ENCODE measurements at places on chromosomes 12 and 14.
A peak's percentile ranks its signal among the peaks of the same experiment; 100 is the strongest.

DNA sequence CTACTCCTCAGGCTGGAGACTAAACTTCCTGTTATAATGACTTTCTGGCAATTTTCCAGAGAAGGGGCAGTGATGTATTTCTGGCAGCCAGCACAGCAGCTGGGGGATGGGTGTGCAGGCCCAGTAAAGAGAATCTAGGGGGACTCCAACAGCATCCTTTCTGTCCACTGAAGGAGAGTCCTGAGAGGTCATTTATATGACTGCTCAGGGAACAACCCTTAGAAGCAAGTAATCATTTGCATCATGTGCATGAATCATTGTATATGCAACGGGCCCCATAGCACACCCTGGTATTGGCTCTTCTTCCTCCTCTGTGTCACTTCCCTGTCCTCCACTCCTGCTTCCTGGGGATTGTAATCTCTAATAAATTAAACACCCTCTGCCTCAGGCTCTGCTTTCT, 493.8 kb downstream of the RPS29 start:
- DNase-seq, result no peak

- no peak for DNase-seq
Observed at GRCh38 chr12:34345801-34346200, 323.5 kb downstream of the ALG10 start.

DNA sequence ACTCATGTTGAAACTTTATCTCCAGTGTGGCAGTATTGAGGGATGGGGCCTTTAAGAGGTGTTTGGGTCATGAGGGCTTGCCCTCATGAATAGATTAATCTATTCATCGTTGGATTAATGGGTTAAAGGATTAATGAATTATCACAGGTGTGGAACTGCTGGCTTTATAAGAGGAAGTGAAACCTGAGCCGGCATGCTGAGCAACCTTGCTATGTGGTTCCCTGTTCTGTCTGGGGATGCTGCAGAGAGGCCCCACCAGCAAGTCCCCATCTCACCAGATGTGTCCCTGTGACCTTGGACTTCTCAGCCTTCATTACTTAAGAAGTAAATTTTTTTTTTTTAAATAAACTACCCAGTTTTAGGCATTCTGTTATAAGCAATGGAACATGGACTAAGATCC, 109.6 kb downstream of the DYRK2 start:
- DNase-seq, result no peak

- no peak for DNase-seq
Observed at GRCh38 chr12:119980242-119980641, 8.8 kb upstream of the BICDL1 start.

DNA sequence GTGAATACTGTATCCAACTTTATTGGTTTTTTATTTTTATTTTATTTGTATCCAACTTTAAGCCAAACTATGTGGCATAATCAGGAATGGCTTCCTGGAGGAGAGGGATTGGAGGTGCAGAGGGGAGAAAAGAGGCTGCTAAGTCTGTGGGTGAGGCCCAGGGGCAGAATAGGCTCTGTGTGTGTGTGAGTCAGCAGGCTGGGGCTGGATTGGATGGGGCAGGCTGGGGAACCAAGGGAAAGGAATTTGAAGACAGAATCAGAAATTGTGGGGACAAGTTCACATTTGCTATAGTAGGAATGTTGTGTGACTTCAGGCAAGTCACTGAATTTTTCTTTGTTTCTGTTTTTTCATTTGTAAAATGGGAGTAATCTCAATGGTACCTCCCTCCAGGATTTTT, 12.8 kb upstream of the RILPL1 start:
- no peak for DNase-seq

GRCh38 chr14:104843006-104843405, 22.1 kb upstream of the CEP170B start:
- no peak for DNase-seq

DNA sequence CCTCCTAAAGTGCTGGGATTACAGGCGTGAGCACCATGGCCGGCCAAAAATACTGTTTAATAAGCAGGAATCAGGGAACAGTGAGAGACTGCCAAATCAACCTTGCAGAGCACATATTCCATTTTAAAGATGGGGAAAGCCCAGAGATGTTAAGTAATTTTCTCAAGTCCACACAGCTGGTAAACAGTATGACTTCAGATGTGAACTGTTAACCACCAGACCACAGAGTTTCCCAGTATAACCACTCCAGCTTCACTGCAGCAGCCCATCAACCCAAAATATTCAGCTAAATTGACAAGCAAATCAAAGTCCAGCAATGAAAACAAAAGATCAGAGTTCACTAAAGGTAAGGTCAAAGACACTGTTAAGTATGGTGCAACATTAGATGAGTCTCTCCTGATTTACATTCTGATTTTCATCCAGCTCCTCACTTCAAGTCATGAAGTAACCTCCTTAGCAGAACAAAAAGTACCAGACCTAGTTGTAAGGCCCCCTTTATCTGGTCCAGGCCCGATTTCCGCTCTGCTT, 82.1 kb downstream of the TRAFD1 start:
- DNase-seq, result no peak

GRCh38 chr12:18261273-18261672, at the start of gene PIK3C2G:
PIK3C2G (plus strand) TSS chr12:18261518; CDS start chr12:18282082, 20,564 bp downstream.
- no peak for DNase-seq

DNA sequence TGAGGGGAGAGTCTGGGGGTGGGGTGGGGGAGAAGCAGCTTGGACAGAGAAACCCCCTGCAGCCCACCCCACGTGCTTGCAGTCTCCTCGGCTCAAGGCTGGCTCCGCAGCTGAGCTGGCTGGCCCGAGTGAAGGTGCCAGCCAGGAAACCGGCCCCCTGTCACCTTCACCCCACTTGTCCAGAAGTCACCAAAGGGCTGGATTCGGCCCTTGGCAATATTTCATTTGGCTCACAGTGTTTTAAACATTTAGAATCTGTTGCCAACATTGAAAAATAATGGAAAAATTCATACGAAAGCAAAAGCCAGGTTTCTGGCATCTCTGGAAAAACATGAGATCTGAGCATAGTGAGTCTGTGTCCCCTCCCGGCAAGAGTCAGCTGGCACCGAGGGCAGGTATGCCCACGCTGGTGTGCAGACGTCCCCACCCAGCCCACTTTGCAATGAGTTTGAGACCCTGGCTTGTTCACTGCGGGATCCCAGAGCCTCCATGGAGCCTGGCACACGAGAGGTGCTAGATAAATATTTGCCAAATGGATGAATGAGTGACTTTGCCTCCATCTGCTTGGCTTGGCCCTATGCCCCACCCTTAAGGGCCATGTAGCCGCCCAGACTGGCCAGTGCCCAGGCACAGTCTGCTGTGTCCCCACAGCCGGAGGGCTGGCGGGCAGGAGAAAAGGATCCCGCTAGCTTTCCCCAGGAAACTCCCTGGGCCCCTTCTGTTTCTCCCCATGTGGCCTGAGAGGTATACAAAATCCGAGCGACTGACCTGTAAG, 18.2 kb downstream of the MSI1 start:
- DNase-seq, result no peak

GRCh38 chr12:63849641-63850040, 5.1 kb downstream of the SRGAP1 start:
- DNase-seq, result no peak

DNA sequence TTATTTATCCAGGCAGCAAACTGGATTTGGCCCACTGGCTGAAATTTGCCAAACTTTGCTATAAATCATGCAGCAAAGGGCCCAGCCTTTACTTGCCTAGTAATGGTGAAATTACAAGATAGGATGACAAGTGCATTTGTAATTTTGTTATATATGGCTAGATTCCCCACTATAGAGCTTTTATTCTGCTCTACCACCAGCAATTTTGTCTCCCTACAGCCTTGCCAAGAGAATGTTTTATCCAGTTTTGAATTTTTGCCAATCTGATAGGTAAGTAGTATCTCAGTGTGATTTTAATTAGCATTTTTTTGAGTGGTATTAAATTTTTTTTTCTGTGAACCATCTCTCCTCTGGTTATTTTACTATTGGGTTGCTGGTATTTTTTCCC, 161.6 kb downstream of the SLC41A2 start:
- DNase-seq, result no peak

DNA sequence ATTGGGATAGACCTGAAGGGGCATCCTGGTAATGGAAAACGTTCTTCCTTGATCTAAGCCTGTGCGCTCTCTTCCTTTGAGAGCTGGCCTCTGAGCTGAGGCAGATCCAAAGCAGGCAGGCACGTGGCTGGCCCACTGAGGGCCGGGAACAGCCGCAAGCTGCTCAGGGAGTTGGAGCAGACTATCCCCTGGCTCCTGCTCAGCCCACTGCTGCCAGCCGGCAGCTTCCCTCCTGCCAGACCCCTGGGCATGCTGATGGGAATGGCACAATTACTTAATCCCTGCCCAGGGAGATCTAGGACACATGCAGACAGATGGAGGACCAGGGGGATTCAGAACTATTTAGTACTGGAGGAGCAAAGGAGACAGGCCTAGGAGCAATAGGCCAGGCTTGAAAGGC, 14.4 kb downstream of the NEUROD4 start:
- DNase-seq, result no peak

- no peak for DNase-seq
Observed at GRCh38 chr12:9070351-9070750, 45.4 kb downstream of the A2M start.

GRCh38 chr14:93917141-93917540, 10.0 kb upstream of the FAM181A start:
- no peak for DNase-seq

- peak; percentile 46 for DNase-seq
Observed at GRCh38 chr14:71574976-71575375, 357.3 kb upstream of the RGS6 start.

DNA sequence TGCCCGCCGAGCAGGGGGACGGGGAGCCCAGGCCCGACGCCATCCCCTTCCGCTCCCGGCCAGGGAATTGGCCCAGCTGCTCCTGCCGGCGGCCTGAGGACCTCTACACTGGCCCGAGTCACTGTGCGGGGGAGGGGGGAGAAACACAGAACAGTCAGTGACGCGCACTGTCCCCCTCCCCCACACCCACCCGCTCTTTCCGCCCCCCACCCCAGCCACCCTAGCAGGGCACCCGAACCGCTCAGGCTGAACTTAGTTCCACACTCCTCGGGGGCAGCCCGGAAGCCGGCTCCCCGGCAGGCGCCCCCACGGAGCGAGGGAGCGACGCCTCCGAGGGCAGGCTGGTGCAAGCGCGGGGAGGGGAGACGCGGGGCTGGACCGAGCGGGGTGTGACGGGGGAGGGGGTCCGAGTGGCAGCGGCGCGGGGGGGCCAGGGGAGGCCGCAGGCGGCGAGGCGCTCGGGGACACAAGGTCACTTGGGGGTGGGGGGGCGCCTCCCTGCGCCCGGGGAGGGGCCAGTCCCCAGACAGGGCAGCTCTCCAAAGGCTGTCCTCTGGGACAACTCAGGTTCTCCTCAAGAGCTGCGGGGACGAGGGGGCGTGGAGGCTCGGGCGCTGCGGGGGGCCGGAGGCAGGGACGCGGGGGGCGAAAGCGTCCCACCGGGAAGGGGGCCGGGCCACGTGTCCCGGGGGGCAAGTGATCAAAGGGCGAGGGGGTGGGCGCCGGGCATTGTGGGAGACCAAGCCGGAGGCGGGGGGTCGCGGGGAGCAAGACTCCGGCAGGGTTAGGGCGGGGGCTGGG, 648 bp downstream of the CHD4 start:
- DNase-seq, result no peak

- DNase-seq, result no peak
Observed at GRCh38 chr12:78210894-78211302, 380.2 kb downstream of the NAV3 start.

DNA sequence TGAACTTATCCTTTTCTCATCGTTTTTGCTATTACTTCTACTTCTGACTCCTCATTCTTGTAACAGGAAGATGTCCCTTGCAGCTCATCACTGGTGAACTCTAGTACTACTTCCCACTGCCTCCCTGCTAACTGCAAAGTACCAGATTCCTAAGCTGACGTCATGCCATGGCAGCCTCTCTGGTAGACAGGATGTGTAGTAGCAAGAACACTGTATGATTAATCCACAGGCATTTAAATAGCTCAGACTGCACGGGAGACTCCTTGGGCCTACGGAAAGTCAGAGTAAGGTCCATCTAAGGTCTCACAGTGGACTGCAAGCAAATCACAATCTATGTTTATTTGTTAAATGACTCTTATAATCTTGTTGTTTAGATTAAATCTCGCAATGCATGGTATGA, 43.5 kb downstream of the DNAI7 start:
- peak; percentile 96 for DNase-seq

GRCh38 chr12:122506393-122506938, 5.7 kb upstream of the ZCCHC8 start:
- no peak for DNase-seq

DNA sequence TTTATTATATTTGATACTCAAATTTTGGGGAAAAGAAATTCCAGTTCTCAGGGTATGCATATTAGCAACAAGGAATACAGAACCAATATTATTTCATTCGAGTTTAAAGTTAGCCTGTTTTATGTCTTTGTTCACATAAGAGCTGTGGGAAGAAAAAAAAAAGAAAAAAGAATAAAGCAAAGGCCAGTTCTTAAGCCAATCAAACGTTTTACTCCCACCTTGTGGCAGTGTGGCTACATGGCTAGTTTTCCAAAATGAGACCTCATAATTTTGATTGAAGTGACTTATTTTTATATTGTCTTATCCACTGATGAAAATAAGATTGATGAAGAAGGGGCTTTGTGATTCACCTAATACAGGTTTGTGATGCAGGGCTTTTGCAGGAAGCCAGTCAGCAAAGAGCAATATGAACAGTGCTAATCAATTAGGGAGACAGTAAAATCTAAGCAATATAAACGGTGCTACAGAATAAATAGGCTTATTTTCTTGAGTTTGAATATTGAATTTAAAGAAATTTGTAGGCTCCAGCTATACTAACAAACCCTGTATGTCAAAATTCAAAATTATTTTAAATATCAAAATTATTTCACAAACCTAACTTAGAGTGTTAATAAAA, 624.1 kb upstream of the FOXG1 start:
- DNase-seq, result no peak

DNA sequence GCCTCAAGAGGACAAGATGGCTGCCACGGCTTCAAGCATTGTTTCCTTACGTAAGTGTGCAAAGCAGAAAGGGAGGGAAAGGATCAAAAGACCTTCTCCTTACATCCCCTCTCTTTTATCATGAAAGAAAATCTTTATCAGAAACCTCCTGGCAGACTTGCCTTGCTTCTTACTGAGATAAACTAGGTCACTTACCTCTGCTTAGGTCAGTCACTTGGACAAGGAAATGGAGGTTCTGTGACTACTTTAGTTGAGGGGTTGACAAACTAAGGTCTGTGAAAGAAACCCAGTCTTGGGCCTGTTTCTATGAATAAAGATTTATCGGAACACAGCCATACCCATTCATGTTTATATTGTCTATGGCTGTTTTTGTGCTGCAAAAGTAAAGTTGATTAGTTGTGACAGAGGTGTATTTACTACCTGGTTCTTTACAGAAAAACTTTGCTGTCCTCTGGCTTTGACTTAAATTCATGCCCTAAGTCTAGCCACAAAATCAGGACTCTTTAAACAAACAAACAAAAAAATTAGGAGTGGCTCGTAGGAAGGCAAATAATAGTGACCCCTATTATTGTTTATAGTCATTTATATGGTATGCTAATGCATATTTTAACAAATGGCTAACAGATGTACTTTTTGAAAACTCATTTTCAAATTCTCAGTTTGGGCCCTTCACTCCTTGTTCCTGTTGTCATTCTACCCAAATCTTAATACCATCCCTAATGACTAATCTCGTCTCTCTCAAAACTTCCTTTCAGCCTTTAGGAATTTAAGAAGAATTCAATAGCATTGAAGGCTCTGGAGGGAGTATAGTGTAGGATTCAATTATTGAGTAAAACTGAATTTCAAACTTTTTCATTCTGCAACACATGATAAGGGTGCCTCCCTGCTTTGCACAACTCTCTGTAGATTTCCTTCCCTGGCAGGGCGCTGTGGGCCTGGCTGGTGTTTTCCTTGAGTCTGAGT, 42.0 kb upstream of the ATP2B1 start:
- peak; percentile 16 for DNase-seq

- DNase-seq, result no peak
Observed at GRCh38 chr12:75774261-75775052, 257.1 kb downstream of the PHLDA1 start.

GRCh38 chr12:25131270-25131669, 63.7 kb downstream of the DNAI7 start:
- no peak for DNase-seq
